Fibroblast of upper back skin (primary cell): ENCODE measurements at places on chromosomes 16 and 17.

GRCh38 chr16:59907611-59908010 is 1173.5 kb upstream of the GOT2 start:
- DNase-seq = no peak

DNA sequence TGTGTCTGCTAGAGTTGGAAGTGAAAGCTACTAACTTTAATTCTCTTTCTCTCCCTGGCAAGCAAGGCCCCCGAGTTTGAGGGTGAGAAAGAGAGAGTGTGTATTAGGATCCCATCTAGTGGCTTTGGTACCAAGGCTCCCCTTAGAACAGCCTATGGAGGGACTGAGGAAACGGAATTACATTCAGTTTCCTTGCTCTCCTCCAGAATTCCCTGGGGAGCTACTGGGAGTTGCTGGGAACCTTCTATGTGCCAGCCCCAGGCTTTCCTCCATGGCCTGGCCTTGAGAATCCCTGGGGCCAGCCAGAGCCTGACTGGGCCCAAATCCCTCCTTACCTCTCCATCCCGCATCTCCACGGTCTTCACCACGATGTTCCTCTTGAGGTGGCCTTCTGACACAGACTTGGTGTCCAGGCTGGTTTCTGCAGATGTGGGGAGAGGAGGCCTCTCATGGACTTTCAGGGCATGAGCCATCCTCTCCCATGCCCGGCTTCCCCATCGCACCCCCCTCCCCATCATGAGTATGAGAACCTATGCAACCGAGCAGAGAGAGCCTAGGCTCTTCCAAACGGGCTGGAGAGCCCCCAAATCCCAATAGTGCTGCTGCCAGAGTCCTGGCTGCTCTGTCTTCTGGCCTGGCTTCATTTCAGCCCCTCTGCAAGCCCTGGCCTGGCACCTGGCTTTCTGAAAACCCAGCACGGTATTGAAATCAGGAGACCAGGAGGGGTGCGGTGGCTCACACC is 7.4 kb downstream of the GFAP start:
- DNase-seq = no peak

DNA sequence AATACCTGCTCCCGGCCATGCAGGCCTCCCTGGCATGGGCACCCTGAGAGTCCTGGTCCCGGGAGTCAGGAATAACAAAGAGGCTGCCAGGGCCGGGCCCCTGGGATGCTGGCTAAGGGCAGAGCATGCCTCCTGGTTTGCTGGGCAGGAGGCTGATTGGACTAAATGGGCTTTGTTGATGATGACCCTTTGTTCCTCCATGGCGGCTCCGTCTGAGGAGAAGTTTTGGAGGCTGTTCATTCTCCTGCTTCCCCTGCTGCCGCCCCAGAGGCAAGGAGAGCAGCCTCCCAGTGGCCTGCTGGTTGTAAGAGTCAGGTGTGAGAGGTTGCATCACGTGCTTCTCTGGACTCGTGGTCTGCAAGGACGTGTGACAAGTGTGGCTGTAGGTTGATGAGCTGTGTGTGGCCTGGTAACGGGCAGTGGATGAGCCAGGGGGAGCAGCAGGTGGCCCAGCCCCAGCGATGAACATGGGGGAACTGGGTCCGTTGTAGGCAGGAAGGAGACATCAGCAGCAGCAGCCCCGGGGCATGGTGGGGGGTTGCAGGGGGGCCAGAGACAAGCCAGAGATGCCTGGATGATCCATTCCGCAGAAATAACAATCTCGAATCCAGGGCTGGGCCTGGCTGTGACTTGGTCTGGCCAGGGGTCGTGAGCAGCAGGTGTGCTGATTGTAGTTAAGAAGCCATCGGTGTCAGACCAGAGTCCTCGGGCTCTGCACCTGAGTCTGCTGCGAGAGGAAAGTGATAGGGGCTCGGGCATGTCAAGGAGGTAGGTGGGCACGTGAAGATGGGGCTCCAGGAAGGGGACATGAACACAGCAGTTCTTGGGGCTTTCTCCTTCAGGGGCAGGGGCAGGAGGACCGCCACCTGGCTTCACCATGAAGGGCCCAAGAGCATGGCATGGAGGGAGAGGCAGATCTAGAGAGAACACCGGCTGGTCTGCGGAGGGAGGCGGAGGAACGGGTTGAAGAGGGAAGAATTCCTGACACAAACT is 101.4 kb downstream of the TNFRSF13B start:
- no peak for DNase-seq

DNA sequence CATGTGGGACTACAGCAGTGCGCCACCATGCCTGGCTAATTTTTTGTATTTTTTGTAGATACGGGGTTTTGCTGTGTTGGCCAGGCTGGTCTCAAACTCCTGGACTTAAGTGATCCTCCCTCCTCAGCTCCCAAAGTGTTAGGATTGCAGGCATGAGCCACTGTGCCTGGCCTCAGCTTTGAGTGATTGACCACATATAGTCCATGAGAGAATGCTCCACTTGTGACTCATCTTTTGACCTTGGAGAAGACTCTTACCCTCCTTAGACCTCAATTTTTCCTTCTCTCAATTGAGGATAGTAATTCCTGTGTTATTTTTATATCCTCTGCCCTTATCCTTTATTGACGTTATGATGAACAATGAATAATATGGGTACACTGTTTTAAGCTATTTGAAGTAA is 30.9 kb upstream of the DUSP14 start:
- peak; percentile 81 for DNase-seq

GRCh38 chr17:19748807-19749193 is 702 bp upstream of the ALDH3A1 start:
- DNase-seq = no peak

DNA sequence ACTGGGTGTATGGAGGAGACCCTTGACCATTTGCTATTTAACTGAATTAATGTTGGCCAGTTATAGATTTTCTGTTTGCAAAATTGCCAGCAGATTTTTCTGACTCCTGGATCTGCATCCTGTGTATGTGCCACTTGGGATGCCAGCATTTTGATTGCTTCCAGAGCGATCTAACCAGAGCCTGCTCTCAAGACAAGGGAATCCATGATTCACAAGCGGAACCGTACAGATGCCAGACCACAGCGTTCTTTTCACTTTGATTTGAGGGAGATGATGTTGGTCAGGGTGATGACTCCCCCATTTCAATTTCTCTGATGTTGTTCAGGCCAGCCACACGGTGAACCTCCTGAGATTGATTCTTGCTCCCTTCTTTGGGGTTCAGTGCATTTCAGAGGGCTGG is 228.7 kb downstream of the CDH13 start:
- peak; percentile 77 for DNase-seq

GRCh38 chr16:35745191-35745590 is 2285.8 kb downstream of the TP53TG3F start:
- DNase-seq = no peak

GRCh38 chr17:14776791-14777190 is 475.9 kb downstream of the HS3ST3B1 start:
- peak; percentile 17 for DNase-seq
